ENCODE measurements at places on chromosomes 7 and 10.

DNA sequence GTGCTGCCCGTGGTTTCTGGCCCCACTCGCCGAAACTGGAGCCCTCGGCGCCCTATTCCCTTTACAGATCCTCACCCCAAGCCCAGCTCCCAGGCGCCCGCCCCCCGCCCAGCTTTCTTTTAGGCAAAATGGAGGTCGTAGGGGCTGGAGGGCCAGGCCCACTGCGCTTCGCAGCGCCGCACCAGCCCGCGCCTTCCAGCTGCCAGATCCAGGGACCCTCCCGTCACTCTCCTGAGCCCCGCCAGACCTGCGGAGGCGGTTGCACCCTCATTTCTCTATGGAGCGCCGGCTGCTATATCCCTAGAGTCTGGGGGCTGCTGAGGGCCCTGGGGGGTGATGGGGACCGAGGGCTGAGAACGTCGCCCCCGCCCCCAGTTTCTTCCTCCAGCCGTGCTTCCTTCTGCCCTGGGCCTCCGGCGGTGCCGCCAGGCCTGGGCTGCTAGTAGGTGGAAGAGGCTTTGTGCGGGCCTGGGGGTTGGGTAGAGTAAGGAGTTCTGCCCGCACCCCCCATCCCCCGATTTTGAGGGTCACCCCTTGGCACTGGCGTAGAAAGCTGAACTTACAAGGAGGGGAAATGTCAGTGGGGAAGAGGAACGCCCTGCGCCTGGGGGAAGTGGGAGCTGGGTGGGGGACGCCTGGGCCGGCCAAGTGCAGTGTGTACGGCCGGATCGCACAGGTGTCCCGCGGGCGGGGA is 1.0 kb downstream of the GNB2 start:
- peak; percentile 15 for DNase-seq

GRCh38 chr7:94332571-94332970 is 62.1 kb upstream of the COL1A2 start:
- no peak for DNase-seq

DNA sequence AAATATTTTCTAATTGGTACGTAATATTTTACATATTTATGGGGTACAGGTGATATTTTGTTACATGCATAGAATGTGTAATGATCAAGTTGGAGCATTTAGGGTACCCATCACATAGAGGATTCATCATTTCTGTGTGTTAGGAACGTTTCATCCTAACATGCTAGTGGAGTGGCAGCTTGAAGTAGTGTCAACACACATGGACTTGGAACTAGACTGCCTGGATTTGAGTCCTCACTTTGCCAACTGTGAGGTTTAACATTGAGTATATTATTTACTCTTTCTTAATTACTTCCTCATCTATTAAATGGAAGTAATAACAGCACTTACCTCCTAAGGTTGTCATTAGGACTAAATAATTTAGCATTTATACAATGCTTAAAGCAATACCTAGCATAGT is 241.9 kb downstream of the PLXDC2 start:
- DNase-seq: no peak

- no peak for DNase-seq
Observed at GRCh38 chr7:136405931-136406777, 429.0 kb upstream of the MTPN start.

DNA sequence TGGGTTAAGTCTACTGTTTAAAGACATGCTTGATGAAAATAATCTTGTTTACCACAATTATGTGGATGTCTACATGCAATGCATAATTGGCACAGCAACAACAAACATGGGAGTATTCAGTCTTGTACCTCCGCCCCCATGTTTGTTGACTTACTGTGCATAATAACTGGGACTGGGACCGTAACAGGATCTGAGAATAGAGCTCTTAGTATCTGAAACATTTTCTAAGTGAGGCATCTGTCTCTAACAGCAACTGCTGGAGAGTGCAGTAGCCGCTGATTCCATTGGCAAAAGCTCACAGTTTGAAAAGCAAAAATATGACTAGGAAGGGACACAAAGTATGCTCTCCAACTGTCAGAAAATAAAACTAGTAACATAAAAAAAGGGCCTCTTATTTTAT is 61.6 kb downstream of the ENO4 start:
- no peak for DNase-seq

DNA sequence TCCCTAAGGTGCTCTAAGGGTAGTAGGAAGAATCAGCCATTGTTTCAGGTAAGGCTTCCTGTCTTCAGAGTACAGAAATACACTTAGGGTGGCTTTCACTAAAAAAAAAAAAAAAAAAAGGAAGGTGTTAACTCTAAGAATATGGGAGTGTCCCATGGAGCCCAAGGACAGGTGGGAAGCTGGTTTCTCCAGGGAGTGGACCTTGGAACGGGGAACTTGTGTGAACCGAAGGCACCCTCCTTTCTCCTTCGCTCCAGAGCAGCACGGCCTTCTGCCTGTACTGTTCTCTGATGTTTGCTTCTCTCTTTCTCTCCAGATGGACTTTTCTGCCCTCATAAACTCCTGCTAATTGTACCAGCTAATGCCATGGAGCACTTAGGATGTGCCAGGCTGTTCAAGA is 6.2 kb downstream of the OPALIN start:
- no peak for DNase-seq

DNA sequence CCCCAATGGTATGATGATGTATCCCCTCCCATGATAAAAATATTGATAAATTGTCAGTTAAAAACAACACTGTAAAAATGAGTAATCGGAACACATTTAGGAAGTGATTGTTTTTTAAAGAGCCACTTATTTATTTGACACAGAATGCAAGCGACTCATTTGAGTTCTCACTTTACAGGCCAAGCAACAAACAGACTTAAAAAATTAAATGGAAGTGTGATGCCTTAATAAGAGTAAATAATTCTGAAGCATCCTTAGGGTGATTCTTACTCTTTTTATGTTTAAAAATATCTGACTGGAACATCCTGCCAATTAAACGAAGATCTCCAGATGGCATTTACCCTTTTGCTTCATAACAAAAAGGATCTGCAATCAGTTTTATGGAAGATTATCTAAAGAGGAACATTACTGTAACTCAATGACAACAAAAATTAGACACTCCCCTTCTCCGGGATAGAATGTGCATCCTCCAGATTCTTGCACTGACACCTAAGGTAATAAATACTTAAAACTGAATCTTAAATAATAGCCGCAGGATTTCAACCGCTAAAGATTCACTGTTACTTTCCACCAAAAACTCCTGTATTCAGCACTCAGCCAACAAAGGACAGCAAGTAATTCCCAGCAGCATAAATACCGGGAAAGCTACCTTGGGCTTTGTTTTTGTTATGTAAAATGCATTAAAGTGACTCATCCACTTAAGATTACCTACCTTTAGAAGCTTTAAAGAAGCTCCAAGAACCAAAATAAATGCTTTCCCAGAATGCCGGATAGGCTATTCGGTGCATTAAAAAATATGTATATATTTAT is 1.7 kb downstream of the CACNA2D1 start:
- no peak for DNase-seq

GRCh38 chr10:110681023-110681681 is 37.0 kb downstream of the RBM20 start:
- DNase-seq: peak; percentile 37

GRCh38 chr7:122136639-122137245 is 7.3 kb downstream of the AASS start:
- no peak for DNase-seq

DNA sequence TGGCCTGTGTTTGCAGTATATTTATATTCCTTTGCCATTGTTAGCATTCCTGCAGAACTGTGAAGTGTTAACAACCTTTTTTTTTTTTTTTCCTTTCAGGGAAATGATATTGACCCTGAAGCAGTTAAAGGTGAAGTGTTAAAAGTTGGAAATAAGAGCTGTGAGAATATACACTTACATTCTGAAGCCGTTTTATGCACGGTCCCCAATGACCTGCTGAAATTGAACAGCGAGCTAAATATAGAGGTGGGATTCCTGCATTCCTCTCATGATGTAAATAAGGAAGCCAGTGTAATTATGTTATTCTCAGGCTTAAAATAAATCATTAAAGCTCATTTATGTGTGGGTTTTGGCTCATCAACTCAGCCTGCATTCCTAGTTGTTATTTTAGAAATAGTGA is 92.8 kb upstream of the CAPZA2 start:
- DNase-seq: no peak

- DNase-seq: peak; percentile 72
Observed at GRCh38 chr7:2863461-2864066, 19.5 kb upstream of the GNA12 start.

GRCh38 chr10:77529050-77529576 is 108.5 kb downstream of the KCNMA1 start:
- DNase-seq: no peak

GRCh38 chr10:13816195-13816925 is 229.6 kb downstream of the PRPF18 start:
- DNase-seq: no peak

GRCh38 chr7:36966039-36966438 is 241.7 kb upstream of the AOAH start:
- no peak for DNase-seq

DNA sequence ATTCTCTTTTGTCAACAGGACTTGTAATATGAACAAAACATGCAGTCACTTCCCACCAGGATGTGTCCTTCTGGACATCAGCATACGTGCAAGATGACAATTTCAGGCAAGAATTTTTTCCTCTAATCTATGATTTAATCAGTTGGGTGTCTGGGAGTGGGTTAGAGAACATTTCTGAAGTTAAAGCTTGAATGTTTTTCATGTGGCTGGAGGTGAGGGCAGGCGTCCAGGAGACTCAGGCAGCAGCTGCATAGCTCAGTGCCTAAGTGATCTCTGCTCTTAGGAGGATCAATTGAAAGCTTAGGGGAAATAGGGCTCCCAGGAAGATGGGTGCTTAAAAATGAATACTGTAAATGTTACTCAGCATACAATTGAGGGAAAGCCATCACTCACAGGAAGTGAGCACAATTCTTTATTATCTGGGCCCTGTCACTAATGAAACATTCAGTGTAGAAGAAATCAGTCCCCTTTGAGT is 457.6 kb upstream of the KLF6 start:
- DNase-seq: no peak

DNA sequence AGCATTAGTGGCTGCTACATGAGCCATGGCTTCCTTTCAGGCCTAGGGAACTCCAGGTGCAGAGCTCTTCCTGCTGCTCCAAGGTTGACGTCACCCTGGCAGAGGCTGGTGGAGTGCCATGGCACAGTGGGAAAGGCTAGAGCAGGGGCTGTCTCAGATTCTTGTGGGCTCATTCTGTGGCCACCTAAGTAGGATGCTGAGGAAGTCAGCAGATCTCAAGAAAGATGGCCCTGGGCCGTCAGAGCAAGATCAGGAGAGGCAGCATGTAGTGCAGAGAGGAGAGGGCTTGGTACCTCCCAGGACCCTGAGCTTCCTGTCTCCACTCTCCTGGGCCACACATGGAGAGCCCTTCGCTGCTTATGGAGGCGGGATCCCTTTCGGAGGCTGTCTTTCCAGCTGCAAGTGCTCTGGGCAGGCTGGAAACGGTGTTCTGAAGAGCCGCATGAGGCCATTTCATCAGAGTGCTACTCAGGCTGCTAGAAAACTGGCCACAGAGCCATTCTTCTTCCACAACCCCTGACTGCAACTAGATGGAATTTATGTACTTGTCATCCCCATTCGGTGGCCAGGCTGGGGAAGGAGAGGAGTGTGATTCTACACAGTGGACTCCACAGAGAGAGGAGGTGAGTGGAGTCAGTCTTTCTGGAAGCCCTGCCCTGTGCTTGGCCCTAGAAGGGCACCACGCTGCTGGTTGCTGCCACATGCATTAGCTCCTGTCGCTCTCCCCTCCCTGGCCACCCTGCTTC is 304.2 kb downstream of the RPS24 start:
- DNase-seq: no peak

- peak; percentile 13 for DNase-seq
Observed at GRCh38 chr10:27285093-27285492, 44.5 kb upstream of the ACBD5 start.

GRCh38 chr7:38893061-38893460 is 15.9 kb downstream of the VPS41 start:
- no peak for DNase-seq

GRCh38 chr7:88399696-88400240 is 93.1 kb upstream of the STEAP4 start:
- no peak for DNase-seq

DNA sequence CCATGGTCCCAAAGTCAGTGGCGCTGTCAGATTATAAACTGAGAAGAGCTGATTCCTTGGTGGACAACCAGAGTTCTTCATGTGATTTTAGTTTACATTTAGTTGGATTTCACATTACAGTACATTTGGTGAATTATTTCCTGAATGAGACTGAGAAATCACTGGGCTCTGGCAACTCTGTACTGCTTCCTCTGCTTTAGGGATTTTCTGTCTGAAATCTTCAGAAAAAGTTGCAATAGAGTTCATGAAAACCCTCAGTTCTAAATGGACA is 242.6 kb downstream of the BICC1 start:
- DNase-seq: no peak

GRCh38 chr7:128454808-128455542 is 703 bp upstream of the HILPDA start:
- DNase-seq: no peak

GRCh38 chr10:113267619-113268562 is 285.0 kb upstream of the HABP2 start:
- DNase-seq: no peak

DNA sequence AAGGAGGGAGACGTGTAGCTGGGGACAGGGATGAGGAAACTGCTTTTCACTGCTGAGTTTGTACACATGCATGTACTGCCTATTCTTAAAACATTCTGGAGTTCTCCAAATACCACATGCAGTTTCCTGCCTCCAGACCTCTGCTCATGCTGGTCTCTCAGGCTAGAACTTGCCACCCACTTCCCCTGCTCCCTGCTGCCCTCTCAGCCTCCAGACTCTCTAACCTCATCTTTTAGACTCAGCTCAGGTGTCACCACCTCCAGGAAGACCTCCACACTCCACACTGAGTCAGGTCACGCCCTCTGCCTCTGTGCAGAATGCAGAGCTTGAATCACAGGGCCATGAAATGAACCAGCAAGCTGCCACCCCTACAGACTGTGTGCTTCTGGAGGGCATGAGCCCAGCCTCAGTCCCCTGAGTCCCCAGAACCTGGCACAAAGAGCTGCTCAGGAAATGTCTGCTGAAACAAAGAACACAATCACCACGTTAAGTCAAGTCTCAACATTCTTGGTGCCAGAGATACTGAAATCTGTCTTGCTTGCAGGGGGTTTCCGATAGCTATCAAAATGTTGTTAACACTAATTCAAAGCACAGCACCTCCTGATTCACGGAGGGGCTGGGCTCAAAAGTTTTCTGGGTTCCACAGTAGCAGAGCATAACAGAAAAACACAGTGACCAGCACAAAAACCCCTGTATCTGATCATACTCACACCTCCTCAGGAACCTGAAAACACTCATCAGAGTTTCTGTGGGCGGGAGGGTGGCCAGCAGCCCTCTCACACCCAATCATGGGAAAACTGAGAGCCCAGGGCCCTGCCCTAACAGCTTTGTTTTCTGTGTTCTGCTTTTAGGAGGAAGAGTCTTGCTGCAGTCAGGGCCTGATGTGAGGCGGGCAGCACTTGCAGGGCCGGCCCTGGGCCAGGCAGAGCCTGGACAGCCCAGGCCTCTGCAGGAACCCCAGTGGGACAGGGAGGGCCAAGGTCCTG is 21.1 kb downstream of the FAM53B start:
- DNase-seq: peak; percentile 42

DNA sequence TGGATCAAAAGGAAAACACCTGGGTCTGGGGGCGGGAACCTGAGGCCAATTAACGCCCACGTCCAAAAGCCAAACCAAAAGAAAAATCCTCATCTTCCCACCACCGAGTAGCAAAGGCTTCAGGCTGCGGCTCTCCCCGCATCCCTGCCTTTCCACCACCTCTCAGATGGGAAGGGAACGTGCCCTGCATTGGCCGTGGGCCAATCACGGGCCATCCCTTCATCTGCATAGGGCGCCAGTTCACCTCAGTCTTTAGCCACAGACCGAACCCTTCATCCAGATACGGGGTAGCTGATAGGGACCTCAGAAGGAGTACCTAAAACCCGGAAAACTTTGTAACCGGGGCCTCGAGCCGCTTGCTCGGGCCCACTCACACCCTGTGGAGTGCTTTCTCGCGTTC is 626 bp downstream of the PRPF18 start:
- DNase-seq: no peak
